ENCODE measurements at places on chromosomes 16 and 17. TPM values are rescaled to one million over a fixed set of nuclear protein-coding genes. Genes with fewer than 3 reads are reported as not detected.

- DNase-seq, result no peak
Observed at GRCh38 chr17:34769049-34769448, 189.7 kb downstream of the TMEM132E start.

DNA sequence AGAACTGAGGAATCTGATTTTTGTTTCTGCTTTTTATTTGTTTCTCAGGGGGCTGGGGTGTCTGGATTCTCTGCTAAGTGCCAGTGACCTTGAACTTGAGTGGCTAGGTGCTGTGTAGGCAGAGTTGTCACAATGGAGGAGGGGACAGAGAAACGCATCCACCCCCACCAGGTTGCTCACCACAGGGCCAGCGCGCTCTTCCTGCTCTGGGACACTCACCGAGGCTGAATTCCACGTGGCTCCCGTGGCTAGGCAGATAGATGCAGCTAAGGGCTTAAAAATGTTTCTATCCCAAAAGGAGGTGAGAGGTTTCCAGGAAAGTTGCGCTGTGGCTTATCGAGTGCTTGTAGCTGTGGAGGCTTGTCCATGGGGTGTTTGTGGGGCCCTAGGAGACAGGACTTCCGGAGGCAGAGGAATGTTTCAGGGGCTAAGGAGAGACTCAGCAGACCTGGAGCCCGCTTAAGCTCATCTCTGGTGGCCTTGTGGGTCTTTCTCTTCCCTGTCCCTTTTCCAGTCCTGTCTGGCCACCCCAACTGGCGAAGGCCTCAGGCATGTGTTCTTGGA, 36.8 kb downstream of the ADCY7 start:
- no peak for DNase-seq

GRCh38 chr17:72184805-72185204, 64.0 kb downstream of the SOX9 start:
- DNase-seq, result no peak

GRCh38 chr17:7997186-7997585, 5.2 kb upstream of the GUCY2D start:
- DNase-seq, result no peak

DNA sequence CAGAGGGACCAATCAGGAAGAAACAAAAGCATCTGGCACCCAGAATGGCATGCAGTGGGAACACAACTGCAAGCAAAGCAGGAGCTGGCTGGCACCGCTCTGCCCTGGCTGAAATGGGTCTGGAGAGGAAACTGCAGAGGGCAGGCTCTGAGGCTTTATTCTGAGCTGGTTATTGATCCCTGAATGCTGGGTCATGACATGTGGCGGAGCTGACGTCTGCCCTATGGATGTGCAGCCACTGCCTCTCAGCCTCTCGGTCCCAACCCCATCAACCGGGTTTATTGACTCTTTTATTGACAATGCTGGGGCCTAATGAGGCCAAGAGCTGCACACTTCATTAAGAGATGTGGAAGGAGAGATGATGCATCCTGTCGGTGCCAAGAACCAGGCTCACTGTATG, 3.9 kb upstream of the SKAP1 start:
- DNase-seq, result no peak

DNA sequence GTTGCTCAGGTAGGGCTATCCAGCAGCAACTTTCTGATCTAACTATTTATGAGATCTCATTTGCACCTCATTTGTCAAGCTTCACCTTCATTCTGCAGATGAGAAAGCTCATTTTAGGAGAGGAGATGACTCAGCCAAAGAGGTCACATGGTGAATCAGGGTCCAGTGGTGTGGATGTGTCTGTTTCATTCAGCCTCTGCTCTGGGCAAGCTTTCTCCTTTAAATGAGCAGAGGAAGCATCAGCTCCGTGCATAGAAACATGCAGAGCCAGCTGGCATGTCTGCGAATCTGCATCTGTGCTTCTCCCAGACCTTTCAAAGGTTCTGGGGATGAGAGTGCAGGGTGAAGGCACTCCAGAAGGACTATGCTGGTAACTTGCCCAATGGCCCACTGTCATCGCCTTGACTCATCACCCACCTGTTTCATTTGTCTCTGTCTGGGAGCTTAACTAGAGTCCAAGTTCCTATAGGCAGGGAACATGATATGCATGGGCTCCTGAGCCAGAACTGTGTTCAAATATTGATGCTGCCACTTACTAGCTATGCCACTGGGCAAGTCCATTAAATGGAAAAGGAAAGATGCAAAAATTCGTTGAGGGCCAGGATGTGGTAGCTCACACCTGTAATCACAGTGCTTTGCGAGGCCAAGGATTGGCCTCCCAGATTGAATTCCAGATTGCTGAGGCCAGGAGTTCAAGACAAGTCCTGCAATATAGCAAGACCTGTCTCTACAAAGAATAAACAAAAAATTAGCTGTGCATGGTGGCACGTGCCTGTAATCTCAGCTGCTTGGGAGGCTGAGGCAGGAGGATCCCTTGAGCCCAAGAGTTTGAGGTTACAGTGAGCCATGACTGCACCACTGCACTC, 67.1 kb upstream of the NLK start:
- no peak for DNase-seq

DNA sequence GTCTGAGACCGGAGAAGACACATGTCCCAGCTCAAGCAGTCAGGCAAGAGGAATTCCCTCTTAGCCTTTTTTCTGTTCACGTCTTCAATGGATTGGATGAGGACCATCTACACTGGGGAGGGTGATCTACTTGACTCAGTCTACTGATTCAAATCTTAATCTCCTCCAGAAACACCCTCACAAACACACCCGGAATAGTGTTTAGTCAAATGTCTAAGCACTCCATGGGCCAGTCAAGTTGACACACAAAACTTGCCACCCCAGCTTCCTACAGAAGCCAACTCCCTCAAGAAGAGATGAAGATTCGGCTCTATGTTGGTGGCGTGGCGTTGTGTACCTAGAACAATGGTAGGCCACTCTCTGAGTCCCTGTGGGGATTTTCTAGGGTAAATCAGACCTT, 22.5 kb upstream of the NKD1 start:
- DNase-seq, result no peak

DNA sequence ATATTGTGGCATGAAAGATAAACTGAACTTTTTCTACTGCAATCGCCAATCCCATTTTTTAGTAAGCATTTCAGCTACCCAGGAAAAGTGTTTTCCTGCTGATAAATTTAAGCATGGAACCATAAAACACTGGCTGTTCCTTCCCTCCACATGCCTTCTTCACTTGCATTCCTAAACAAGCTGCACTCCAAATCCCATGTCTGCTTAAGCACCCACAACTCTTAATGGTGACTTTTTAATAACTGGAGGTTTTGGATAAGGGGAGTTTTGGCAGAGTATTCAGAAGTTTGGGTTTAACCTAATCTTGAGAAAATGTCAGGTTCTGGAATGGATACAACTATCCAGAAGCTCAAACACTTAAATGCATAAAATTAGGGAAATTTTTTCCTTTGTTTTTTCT, 345.6 kb upstream of the CA10 start:
- no peak for DNase-seq

DNA sequence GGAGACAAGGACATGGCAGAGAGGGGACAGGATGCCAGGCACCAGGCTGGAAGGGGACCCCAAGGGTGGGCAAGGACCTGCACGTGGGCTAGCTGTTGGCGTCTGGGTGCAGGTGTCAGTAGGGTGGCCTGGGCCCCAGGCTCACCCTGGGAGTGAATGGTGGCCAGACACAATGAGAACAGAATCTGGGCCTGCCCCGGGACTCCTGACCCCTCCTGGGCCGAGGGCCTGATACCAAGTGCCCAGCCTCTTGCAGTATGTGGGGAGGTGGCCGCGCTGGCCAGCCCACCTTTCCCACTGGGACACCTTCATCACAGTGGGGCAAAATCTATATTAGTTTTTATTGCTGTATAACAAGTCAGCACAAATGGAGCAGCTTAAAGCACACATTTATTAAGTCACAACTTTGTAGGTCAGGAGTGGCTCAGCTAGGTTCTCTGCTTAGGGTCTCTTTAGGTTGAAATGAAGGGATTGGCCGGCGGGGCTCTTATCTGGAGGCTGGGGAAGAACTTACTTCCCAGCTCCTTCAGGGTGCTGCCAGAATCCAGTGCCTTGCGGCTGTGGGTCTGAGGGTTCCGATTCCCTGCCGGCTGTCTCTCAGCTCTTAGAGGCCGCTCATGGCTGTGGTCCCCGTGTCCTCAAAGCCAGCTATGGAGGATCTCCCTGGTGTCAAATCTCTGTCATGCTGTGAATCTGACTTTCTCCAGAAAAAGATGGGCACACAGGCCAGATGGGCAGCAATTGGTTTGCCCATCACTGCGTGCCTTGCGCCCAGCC, 3.6 kb downstream of the PRSS33 start:
- no peak for DNase-seq

- no peak for DNase-seq
Observed at GRCh38 chr16:73124665-73125375, 76.9 kb upstream of the ZFHX3 start.

GRCh38 chr17:48036693-48037035, 933 bp downstream of the COPZ2 start:
- DNase-seq, result no peak

GRCh38 chr16:65002265-65002664, 119.6 kb downstream of the CDH11 start:
- DNase-seq, result peak; percentile 27

Gene TAT
- polyA plus RNA-seq, result not detected

Gene DHRS7C
- 118 TPM for polyA plus RNA-seq

Gene ACD
- polyA plus RNA-seq, result 17.4 TPM

Gene RTN4RL1
- polyA plus RNA-seq, result 2.9 TPM

Gene CA7
- not detected for polyA plus RNA-seq

Gene PCGF2
- 32.7 TPM for polyA plus RNA-seq
